Stimulated activated CD4-positive, alpha-beta T cell treated with anti-CD3 and anti-CD28 coated beads, Interleukin-12 subunit alpha, Interleukin-12 subunit beta, amount 100 ng/mL, for 4 hours (primary cell): ENCODE measurements at places on chromosomes 4 and X.

- no peak for DNase-seq
These were observed 176.7 kb downstream of the SHROOM3 start for GRCh38 chr4:76611616-76612207.

DNA sequence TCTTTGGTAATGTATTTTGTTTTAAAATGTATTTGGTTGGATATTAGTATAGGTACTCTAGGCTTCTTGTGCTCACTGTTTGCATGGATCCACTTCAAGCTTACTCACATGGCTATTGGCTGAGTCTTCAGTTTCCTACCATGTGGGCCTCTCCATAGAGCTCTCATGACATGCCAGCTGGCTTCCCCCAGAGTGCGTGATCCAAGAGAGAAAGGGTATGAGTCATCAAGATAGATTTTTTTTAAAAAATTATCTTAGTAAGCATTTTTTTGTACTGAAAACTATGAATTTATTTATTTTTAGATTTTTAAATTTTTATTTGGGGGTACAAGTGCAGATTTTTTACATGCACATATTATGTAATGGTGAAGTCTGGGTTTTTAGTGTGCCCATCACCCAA is 219.1 kb upstream of the AMOT start:
- DNase-seq, result no peak

GRCh38 chr4:136036744-136037143 is 1495.5 kb downstream of the PCDH18 start:
- DNase-seq, result no peak

DNA sequence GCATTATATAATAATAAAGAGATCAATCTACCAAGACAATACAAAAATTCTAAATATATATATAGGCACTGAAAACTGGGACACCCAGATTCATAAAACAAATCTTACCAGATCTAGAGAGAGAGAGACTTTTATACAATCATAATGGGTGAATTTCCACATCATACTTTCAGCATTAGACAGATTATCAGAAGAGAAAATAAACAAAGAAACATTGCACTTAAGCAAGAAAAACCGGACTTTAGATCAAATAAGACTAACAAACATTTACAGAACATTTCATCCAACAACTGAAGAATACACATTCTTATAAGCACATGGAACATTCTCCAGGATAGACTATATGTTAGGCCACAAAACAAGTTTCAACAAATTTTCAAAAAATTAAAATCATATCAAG is 245.1 kb downstream of the INPP4B start:
- no peak for DNase-seq

GRCh38 chrX:48883729-48884128 is 13.8 kb downstream of the TIMM17B start:
- DNase-seq, result no peak

- DNase-seq, result no peak
These were observed 1757.6 kb downstream of the ARAP2 start for GRCh38 chr4:34486461-34487363.

DNA sequence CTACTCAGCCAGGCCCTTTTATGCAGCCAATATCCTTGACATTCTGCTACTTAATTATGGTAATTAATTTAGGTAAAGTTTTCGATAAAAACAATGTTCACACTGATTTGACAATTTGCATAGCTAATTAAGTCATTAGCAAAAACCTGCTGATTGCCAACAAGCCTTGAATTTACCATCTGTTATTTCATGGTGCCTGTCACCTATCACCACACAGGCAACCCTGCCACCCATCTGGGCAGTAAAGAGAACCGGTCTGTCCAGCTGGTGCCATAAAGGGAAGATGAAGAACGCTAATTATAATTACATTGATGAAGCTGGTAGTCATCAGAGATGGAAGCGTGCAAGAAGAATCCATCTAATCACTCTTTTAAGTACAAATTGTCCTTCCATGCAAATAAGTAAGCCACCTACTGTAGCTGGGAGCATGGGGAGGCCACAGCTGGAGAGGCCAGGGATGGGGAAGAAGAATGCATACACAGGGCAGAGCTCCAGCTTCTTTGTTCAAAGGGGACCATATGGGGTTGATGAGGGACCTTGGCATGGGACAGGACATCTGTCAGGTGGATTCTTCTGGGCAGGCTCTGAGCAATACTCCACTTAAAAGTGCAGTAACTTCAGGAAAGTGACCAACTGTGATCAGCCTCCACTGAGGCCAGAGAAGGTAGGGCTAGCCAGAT is 277.3 kb upstream of the TAPT1 start:
- DNase-seq, result no peak

GRCh38 chr4:184503869-184504300 is 29.5 kb upstream of the IRF2 start:
- DNase-seq, result no peak

- no peak for DNase-seq
These were observed 1367.7 kb upstream of the AGA start for GRCh38 chr4:178809921-178810320.

DNA sequence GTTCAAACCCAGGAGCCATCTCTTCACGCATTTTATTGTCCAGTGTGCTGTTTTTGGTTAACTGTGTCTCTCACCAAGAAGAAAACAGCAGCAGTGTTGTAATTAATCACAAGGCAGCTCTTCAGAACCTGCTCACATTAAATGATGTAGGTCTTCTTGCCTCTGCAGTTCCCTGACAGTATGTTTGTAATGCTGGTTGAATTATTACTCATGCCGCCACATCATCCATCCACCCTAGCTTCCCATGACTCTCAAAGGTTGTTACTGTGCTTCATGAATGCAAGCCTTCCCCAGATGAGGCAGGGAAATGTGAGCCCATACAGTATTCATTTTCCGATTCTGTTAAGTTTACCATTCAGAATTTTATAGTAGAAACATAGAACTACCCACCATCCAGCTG is 17.4 kb downstream of the TLR10 start:
- no peak for DNase-seq

DNA sequence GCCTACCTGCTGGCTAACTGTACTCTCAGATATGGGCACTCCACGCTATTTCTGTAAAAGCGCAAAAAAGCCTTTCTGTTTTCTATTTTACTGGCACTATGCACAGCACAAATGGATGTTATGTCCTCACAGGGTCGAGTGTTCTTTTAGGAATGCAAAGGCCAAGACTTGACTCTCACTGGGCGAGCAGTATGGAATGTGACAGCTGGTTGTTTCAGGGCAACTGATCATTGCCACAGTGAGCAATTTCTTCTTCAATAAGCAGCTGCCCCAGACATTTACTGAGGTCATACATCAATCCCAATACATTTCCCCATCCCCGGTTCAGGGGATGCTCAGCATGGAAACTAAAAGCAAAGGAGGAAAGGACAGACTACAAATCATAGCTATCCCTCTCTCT is 58.2 kb downstream of the PDE5A start:
- DNase-seq, result no peak

DNA sequence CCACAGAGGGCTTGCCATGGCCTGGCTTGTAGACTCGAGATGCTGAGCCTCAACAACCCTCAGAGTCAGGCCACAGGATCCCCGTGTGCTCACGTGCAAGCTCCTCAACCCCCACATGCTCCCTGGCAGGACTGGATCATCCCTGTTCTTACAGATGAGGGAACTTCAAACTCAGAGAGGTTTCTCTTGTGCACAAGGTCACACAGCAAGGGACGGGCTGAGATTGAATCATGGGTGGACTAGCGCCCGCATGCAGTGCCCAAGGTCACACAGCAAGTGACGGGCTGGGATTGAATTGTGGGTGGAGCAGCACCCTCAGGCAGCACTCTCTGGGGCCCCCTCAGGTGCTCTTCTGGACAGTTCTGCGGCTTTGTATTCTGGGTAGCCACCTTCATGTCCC is 60.6 kb upstream of the AFAP1 start:
- DNase-seq, result no peak

DNA sequence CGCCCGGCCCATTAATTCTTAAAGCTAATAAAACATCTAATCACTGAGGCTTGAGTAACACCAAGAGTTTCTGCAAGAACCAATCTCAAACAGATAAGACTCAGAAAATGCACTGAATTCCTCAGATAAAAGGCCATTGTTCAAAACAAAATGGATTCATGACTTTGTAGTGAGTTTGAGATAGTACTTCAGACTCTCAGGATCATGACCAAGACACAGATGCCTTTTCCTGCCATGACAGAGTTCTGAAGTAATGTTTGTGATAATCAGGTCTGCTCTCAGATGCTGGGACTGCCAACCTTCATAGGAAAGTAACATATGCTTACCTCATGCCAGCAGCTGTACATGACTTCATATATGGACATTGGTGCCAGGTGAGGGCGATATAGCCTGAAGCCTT is 54.6 kb downstream of the NIPAL1 start:
- no peak for DNase-seq

DNA sequence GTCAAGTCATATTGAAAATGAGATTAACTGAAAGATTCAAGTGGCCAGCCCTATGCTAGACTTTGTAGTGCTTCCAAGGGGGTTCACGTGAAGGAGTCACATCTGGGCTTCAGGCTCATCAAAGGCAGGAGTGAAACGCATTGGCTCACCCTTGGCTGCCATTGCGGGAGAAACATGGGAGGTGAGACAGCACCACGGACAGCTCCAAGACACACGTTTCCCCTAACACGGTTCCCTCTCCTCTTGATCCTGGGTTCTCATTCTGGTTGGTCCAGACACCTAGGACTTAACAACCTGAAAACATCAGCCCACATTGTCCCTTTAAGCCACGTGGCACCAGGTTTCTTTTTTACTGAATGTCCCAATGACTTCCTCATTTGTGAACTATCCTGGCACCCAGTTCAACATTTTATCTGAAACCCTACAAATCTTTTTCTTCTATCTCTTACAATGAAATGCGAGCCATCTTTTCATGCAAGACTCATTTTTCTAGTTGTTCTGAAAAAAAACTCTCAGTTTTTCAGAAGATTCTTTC is 279.0 kb upstream of the VCX3A start:
- no peak for DNase-seq

DNA sequence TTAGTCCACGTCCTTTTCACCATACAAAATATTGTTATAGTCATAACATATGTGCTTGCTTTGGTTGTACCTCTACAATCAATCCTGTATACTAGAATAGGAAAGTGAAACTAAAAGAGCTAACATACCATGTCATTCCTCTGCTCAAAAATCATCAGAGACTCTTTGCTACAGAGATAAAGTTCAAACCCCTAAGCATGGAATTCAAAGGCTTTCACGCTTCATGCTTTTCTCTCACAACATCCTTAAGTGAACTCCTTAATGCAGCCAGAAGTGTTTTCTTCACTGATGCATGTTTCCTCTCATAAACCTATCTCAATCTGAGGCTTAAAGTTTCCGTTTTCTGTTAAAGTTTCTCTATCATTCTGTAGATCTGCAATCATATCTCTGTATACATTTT is 744.6 kb upstream of the IGFBP7 start:
- DNase-seq, result no peak

- DNase-seq, result no peak
These were observed 419.8 kb upstream of the AMOT start for GRCh38 chrX:113260474-113260873.

- no peak for DNase-seq
These were observed 85.1 kb downstream of the USP46 start for GRCh38 chr4:52574036-52574435.

- DNase-seq, result no peak
These were observed 10.9 kb downstream of the DCK start for GRCh38 chr4:71004281-71004851.

GRCh38 chrX:25523574-25524540 is 508.1 kb upstream of the ARX start:
- no peak for DNase-seq

DNA sequence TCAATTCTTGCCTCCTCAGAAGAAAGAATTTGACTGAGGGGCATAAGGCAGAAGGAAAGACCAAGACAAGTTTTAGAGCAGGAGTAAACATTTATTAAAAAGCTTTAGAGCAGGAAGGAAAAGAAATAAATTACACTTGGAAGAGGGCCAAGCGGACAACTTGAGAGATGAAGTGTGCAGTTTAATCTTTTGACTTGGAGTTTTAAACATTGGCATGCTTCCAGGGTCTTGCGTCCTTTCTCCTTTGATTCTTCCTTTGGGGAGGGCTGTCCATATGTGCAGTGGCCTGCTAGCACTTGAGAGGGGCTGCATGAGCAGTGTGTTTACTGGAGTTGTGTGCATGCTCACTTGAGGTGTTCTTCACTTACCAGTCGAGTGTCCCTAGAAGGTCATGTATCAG is 275.8 kb upstream of the IL1RAPL1 start:
- DNase-seq, result no peak

- no peak for DNase-seq
These were observed 225.8 kb upstream of the NOCT start for GRCh38 chr4:138789796-138790195.

DNA sequence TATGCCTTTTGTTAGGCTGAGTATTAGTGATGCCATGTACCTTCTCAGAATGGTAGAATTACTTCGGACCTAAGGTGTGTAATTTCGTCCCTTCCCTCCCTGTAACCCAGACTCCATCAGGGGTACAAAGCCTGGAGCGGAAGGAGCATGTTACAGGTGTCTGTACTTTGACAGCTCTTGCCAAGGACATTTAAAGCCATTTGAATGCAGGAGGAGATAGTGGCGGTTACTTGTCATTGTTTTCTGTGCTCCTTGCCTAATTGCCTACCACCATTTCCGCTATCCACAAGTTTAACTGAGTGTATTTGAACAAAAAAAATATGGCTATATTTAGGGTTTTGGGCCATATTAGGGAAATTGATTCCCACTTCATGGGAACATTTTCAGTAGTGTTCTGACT is 1.8 kb downstream of the FNIP2 start:
- no peak for DNase-seq

DNA sequence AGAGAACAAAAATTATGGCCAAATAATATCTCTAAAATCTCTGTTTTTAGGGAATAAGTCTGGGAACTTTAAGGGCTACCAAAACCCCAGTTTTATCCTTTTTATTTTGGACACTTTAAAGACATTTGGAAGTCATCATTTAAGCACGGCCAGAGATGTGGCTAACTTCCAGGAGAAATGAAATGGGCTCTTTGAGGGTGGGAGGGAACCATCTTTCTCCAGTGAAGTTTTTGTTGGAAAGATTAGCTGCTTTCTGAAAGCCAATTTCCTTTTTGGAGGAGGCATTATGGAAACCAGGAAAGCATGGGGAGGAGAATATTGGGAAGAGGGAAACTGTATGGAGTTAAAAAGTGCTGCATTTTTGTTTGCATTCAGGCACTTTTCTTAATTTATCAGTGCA is 4.8 kb downstream of the VSIG1 start:
- no peak for DNase-seq

DNA sequence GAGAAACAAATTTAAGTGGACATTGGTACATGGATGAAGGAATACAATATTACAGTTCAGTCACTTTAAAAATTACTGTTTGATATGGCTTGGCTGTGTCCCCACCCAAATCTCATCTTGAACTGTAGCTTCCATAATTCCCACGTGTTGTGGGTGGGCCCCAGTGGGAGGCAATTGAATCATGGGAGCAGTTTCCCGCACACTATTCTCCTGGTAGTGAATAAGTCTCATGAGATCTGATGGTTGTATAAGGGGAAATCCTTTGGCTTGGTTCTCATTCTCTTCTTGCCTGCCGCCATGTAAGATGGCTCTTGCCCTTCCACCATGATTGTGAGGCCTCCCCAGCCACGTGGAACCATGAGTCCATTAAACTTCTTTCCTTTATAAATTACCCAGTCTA is 804.2 kb upstream of the FRG1 start:
- no peak for DNase-seq

GRCh38 chrX:136255541-136255940 is 4.3 kb upstream of the MAP7D3 start:
- DNase-seq, result no peak
